ENCODE measurements at places on chromosomes 4 and X.

- no peak for DNase-seq
Measured at GRCh38 chr4:39933671-39934590, 43.8 kb downstream of the PDS5A start.

DNA sequence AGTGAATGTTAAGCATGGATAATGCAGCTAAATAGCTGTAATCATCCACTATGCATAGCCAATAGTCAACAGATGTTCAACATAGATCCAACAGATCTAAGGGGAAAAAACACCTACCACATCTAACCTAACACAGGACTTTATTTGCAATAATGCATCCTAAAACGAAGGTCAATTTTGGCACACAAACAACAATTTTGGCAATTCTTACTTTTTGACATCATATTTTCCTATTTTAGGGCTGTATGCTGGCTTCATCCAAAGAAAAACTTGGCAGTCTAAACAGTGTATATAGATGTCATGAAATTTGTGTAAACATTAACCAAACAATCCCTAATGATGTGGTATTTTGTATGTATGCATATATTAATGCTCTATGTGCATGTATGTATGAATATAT lies 33.2 kb downstream of the UNC5C start:
- no peak for DNase-seq

GRCh38 chr4:40915318-40916217 lies 165.8 kb downstream of the NSUN7 start:
- peak; percentile 38 for DNase-seq

- DNase-seq = no peak
Measured at GRCh38 chr4:181819946-181820345, 423.3 kb upstream of the TENM3 start.

DNA sequence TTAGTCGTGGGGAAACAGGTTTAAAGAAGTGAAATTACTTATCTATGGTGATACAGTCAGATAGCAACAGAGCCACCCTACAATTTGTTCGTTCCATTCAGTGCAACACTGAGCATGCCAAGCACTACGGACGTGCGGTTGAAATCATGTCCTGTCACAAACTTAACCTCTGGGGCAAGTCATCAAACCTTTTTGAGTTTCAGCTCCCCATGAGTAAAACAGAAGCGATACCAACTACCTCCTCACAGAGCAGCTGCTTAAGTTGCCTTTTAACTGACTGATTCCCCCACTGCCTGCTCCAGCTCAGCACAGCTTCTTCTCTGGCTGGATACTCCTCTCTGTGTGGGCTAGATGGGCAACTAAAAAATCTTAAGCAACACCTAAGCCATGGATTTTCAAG lies 36.0 kb downstream of the LHFPL1 start:
- DNase-seq = no peak

GRCh38 chr4:16157609-16158503 lies 68.4 kb downstream of the TAPT1 start:
- DNase-seq = no peak

DNA sequence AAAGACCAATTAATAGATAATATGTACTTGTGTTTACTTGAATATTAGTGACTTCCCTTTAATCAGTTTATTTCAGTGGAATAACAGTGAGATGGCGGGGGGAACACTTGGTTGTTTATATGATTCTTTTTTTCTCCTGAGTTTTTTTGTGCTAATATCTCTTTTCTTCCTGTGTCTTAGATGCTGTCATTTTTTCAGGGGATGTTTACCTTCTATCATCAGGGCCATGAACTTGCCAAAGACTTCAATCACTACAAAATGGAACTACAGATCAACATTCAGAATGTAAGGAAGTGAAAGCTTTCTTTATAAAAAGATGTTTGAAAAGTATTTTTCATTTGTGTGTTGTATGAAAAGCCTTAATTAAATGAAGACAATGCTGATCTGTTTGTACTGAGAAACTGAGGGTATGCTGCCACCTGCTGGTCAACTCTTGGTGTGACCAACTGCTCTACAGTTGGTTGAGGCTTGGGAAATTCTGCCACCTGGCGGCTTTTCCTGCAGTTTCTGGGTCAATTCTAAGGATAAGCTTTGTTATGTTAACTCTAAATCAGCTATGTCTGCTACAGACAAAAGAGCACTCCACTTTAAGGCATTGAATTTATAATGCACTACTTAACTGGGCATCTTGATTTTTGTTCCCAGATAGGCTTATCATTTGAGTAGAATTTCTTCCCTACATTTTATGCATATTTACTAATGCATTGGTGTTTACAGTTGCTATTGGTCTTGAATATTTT lies 134.8 kb downstream of the ARHGAP10 start:
- DNase-seq = peak; percentile 91

DNA sequence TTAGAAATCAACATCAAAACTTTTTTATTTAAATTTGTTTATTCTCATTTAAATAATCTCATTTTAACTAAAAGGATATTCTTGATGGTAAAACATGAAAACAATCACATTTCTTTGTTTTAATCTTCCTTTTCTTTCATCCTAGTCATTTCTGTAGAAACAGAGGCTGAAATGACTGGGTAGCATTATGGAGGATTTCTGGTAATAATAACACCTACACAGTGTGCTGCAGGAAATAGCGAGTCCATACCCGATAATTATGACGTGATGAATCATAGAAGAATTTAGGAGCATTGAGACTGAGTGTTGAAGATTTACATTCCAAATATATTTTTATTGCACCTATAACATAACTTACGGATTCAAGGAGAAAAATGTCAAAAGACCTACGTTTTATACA lies 31.4 kb upstream of the BBS12 start:
- DNase-seq = no peak

GRCh38 chr4:168408620-168409019 lies 71.7 kb downstream of the DDX60L start:
- peak; percentile 68 for DNase-seq

GRCh38 chrX:137651647-137652046 lies 85.7 kb downstream of the ZIC3 start:
- DNase-seq = no peak

GRCh38 chr4:118935819-118936218 lies 47.2 kb downstream of the SYNPO2 start:
- no peak for DNase-seq

DNA sequence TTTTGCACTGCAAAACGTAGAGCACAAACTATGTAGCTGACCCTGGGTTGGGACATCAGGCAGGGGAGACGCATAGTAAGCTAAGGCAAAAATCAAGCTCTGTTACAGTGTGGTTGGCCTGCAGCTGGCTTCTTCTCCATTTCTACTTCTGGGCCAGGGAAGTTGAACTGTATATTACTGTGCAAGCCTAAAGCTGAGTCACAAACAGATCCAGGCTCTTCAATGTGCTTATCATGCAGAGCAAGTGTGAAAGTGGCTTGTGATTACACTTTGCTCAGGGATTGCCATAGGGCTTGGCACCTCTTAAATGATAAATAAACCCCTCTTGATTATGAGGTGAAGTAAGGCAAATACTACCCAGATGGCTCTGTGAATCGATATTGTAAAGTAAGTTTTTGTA lies 40.5 kb downstream of the CLDN34 start:
- DNase-seq = no peak

GRCh38 chrX:140799216-140799615 lies 89.7 kb downstream of the LINC00632 start:
- DNase-seq = no peak

DNA sequence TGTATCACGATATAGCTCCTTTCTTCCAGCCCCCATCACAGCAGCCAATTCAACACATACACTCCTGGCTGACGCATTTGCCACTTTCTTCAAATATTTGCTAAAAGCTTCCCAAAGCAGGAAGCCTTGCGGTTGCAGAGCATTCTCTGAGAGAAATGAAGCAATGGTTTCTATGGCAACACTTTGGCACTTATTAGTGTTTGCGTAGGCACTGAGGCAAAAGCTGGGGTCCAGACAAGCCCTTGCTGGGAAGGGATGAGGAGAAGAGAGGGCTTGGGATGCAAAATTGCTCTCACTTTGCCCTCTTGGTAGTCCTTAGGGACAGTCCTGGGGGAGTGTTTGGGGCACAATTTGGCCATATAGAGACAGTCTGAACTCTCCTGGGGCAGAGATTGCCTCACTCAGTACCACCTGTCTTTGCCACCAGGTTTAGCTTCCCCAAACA lies 55.0 kb upstream of the PAK3 start:
- no peak for DNase-seq

- peak; percentile 54 for DNase-seq
Measured at GRCh38 chr4:1072830-1073446, 40.4 kb downstream of the RNF212 start.

DNA sequence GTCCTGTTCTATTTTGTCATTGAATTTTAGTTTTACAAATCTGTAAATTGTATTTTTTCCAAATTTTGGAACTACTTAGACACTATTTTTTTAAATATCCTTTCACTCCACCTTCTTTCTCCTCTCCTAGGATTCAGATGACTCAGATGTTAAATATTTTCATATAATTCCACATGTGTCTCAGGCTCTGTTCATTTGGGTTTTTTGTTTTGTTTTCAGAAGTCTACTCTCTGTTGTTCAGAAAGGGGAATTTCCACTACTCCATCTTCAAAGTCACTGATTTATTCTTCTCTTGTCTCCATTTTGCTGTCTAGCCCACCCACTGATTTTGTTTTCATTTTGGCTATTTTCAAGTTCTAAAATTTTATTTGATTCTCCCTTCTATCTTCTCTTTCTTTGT lies 264.0 kb upstream of the SLIT2 start:
- DNase-seq = no peak

DNA sequence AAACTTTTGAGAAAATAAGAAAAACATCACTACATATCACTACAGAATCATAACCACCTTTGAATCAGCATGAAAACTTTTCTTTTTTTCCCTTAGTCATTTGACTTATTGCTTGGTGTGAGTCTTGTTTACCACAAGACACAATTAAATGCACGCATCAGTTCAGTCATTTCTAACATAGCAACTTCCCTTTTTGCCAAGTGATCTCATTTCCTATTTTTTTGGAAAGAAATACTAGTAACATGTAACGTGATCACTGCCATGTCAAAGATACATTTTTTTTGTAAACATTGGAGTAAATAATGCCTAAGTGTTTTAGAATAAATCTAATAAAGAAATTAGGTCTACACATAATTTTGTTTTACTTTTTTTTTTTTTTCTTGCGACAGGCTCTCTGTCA lies 5.1 kb upstream of the CXCL8 start:
- DNase-seq = no peak

DNA sequence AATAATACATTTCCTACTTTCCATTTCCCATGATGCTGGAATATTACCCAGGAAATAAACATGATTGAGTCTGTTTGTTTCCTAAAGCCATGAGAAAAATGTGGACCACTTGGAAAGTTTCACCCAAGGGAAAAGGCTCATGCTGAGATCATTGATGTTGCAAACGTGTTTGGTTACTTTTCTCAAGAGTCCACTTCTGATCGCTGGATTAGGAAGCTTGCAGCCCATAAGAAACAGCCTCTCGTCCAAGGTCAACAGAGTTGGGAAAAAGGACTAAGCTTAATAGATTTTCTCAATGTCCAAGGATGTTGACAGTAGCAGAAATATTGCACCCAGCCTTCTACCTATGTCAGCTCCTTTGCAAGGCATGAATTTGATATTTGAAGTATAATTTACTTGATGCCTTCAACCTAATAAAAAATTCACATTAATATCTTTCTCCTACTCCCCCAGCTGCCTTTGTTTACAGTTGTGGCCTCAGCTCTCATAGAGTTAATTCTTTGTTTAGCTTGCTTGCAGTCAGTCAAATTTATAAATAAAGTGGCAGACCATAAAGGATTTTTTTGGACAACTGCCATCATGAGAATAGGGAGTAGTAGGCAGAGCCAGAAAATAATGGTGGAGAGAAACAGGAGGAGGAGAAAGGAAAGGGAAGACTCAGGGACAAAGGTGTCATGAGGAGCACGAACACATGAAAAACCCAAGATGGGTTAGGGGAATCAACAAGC lies 65.6 kb upstream of the BLTP1 start:
- DNase-seq = no peak

DNA sequence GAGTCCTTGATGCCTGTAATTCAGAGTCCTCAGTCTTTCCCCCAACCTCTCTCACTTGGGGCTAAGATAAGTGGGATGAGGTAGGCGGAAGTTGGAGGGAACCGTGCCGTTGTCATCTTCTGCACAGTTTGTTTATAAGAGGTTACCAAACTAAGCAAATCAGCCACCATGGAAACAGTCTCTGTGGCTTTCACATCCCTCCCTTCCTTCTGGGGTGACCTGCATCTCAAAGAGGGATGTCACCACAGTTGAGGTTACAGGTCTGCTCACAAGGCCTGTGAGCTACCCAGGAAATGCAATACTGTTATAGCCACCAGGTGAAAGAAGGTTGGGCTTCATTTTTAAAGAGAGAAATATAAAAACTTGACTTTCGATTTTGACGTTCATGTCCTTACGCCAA lies 26.3 kb downstream of the RTL5 start:
- DNase-seq = no peak

- DNase-seq = no peak
Measured at GRCh38 chr4:6891436-6892170, 18.0 kb upstream of the TBC1D14 start.

- no peak for DNase-seq
Measured at GRCh38 chrX:65644621-65645289, 22.7 kb upstream of the MSN start.

- no peak for DNase-seq
Measured at GRCh38 chrX:3712051-3712869, 1.2 kb downstream of the PRKX start.

GRCh38 chrX:153569475-153569874 lies 29.5 kb downstream of the CCNQ start:
- no peak for DNase-seq

DNA sequence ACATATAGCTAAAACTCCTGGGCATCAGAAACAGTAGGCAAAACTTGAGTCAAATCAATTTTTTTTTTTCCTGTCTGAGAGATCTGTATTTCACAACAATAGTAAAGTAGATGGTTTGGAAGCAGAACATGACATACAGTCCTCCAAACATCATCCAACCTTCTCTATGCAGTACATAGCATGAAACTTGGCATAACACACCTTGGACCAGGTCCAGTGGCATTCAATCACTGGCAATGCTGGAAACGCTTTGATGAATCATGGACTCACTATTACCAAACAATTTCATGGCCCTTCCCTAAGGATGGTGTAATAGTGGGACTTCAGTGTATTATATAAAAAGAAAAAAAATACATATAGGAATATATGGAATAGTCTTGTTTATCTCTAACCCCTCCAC lies 154.6 kb downstream of the FMR1NB start:
- DNase-seq = no peak

GRCh38 chrX:138748480-138748879 lies 37.0 kb upstream of the FGF13 start:
- peak; percentile 6 for DNase-seq

DNA sequence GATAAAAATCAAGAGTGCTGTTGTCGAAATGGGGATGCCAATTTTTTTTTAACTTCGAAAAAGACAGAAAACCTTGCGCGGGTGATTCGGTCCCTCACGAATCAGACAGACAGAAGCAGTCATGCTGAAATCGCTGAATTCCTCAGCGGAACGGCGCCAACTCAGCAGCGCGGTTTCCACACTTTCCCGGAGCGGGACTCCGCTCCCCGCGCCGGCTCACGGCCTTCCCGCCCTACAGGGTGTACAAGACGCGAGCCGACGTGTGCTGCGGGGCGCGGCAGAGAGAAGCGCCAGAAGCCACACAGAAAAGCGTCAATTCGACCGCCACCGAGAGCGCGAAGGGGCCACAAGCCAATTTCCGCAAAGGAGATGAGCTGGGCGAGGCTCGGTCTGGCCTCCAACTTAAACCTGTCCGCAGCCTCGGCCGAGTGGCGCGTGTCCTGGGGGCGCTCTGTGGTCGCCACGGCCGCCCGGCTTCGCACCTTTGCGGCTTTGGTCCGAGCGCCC lies 1.3 kb downstream of the NEXMIF start:
- DNase-seq = peak; percentile 20
